ENCODE measurements at places on chromosomes 6 and 20. TPM values are rescaled to one million over a fixed set of nuclear protein-coding genes. Genes with fewer than 3 reads are reported as not detected.

Gene MOG
- not detected for total RNA-seq

Gene ATF6B
- total RNA-seq, result 74.4 TPM

Gene ADA
- 21.3 TPM for total RNA-seq

Gene GHRH
- total RNA-seq, result not detected

Gene SNAP25
- total RNA-seq, result 0.13 TPM

Gene LGSN
- not detected for total RNA-seq

Gene PXT1
- not detected for total RNA-seq

Gene RBPJL
- total RNA-seq, result not detected

Gene CST4
- not detected for total RNA-seq

Gene GATA5
- total RNA-seq, result not detected

Gene SLC22A2
- not detected for total RNA-seq

Gene TSPYL4
- 19.9 TPM for total RNA-seq

Gene SLC17A2
- total RNA-seq, result not detected

Gene PSORS1C2
- not detected for total RNA-seq

- H3K27me3 ChIP-seq, result no peaks in the 10 kb centered on the region
- H3K4me1 ChIP-seq, result no peaks in the 10 kb centered on the region
- H3K36me3 ChIP-seq, result no peaks in the 10 kb centered on the region
These were observed 715.8 kb upstream of the HS3ST5 start for GRCh38 chr6:115058414-115059211.

DNA sequence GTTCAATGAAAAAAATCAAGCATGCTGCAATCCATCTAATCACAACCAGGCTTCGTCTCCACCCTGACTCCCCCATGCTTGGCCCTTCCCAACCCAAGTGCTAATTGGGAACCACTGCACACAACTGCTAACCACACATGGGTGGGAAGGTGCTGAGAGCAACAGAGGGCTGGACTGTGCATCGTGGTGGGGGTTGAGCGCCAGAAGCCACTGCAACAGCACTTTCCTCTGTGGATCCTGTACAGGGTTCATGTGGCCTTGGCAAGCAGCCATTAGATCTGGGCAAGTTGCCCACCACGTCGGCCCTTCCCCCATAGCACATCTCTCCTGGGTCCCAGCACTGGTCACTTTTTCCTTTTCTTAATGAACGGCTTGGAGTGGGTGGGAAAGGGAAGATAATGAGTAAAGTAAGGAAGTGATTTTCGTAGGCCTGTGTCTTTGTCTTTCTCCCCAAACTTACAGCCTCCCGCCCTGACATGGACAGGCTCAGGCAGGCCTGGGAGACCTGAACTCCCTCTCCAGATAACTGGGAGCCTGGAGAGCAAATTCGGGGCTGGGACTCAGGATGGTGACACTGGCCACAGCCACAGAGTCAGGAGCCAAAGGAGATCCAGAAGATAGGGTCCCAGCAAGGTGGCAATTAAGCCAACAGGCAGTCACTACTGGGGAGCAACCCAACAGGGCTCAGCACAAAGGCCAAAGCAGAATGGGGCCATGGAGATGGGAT lies 34.4 kb upstream of the MRPS10 start:
- H3K27me3 ChIP-seq, result no peaks in the 10 kb centered on the region
- no peak overlapping the region for H3K27ac ChIP-seq
- H3K4me1 ChIP-seq, result no peaks in the 10 kb centered on the region
- DNase-seq, result no peak
- H3K36me3 ChIP-seq, result peaks cover 35% of the 10 kb centered on the region

DNA sequence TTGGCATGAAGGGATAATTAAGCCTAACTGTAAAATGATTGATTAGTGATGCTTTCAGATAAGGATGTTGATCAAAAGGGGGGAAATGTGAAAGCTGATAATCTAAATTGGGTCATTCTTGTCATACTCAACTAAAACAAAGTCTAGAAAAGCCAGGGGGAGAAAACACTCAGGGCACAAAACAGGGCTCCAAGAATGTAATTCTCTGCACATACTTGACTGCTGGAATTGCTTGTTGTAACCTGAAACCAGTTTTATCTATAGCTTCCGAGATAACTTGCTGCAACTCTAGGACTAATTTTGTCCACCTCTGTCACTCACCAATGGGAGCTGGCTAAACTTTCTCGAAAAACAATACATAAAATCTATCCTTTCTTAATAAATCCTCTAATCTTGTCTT lies 310.3 kb downstream of the CLVS2 start:
- no peak overlapping the region for H3K27ac ChIP-seq
- H3K36me3 ChIP-seq, result no peaks in the 10 kb centered on the region
- no peaks in the 10 kb centered on the region for H3K4me1 ChIP-seq
- DNase-seq, result no peak

DNA sequence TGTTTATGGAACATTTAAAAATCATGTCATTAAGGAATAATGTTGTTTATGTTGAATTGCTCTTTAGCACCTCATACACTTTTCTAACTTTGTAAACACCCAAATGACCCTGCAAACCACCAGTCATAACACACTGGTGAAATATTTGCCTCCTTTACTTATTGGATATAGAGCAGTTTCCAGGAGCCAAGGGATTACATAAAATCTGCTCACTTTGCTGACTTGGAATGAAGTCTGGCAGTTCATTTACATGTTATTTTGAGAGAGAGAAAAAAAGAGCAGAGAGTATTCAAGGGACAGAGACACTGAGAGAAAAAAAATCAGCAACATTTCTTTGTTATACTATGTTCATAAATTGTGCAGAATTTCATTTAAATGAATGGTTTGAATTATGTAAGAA lies 46.6 kb upstream of the DEFB112 start:
- H3K27me3 ChIP-seq, result no peaks in the 10 kb centered on the region
- no peaks in the 10 kb centered on the region for H3K36me3 ChIP-seq
- no peak for DNase-seq
- no peak overlapping the region for H3K4me3 ChIP-seq
- no peaks in the 10 kb centered on the region for H3K4me1 ChIP-seq
- H3K27ac ChIP-seq, result no peak overlapping the region

DNA sequence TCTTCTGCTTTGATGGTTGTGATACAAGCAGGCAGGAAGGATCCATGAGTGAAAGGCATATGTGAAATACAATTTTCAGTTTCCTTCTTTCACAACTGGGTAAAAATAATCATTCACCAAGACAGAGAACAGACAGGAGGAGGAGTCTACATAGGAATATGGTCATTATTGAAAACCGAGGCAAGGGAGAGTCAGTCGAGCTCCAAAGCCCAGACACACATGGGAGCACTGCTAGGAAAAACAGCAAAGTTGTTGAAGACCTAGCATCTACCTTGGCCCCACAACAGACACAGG lies 260.6 kb downstream of the ERMARD start:
- no peaks in the 10 kb centered on the region for H3K4me1 ChIP-seq
- no peaks in the 10 kb centered on the region for H3K36me3 ChIP-seq
- no peak overlapping the region for H3K27ac ChIP-seq
- no peaks in the 10 kb centered on the region for H3K27me3 ChIP-seq

DNA sequence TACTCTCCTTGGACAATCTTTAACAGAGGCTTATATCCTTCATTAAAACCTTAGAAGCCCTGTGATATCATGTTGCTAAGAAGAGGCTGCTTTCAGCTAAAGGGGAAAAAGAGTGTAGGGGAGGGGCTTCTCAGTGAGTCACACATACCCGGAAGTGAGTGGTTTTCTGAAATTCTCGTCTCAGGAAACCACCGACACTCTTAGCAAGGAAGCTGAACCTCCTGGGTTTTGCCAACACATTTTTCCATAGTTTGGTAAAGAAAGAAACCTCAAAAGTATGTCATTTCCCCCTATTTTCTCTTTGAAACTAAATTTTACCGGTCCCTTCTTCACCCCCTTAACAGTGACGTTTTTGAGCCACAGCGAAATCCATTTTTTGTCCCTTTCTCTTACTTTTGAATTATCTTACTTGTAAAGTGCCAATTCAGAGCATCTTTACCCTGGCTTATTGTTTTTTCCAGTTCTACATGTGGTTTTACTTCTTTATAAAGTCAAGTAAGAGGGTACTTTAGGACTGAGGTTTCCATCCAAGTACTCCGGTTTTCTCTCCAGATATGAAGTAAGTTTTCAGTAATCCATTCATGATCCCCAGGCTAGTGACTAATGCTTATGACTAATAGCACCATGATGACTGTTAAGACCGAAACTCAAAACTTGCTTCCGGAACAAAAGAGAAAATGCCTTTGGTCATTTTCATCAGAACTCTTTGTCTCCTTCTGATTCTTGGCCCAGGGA lies 219.3 kb downstream of the ARHGAP18 start:
- H3K27ac ChIP-seq, result peak overlapping the region; percentile 73
- H3K4me3 ChIP-seq, result peak overlapping the region; percentile 40
- peaks cover 25% of the 10 kb centered on the region for H3K4me1 ChIP-seq
- H3K27me3 ChIP-seq, result no peaks in the 10 kb centered on the region
- no peaks in the 10 kb centered on the region for H3K36me3 ChIP-seq

GRCh38 chr20:11110535-11110934 lies 436.7 kb upstream of the JAG1 start:
- no peaks in the 10 kb centered on the region for H3K27me3 ChIP-seq
- DNase-seq, result no peak
- no peak overlapping the region for H3K27ac ChIP-seq
- H3K4me3 ChIP-seq, result no peak overlapping the region

DNA sequence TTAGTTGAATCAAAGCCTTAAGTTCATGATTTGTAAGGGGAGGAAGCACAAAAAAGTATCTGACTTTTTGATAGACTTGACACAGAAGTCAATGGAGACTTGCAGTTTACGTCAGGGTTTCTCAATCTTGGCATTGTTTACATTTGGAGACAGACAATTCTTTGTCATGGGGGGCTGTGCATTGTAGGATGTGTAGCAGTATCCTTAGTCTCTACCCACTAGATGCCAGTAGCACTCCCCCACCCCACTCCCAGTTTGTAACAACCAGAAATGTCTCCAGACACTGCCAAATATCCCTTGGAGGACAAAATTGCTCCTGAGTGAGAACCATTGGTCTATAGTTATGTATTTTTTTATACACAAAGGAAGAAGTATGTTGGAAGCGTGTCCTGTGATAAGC lies 434.1 kb downstream of the RFPL4B start:
- H3K4me1 ChIP-seq, result no peaks in the 10 kb centered on the region
- no peak overlapping the region for H3K27ac ChIP-seq
- no peaks in the 10 kb centered on the region for H3K27me3 ChIP-seq
- H3K4me3 ChIP-seq, result no peak overlapping the region

GRCh38 chr6:135212020-135212806 lies 31.1 kb downstream of the MYB start:
- no peak for DNase-seq
- H3K36me3 ChIP-seq, result no peaks in the 10 kb centered on the region
- H3K27ac ChIP-seq, result no peak overlapping the region
- peaks cover 18% of the 10 kb centered on the region for H3K4me1 ChIP-seq
- no peaks in the 10 kb centered on the region for H3K27me3 ChIP-seq
- no peak overlapping the region for H3K4me3 ChIP-seq

DNA sequence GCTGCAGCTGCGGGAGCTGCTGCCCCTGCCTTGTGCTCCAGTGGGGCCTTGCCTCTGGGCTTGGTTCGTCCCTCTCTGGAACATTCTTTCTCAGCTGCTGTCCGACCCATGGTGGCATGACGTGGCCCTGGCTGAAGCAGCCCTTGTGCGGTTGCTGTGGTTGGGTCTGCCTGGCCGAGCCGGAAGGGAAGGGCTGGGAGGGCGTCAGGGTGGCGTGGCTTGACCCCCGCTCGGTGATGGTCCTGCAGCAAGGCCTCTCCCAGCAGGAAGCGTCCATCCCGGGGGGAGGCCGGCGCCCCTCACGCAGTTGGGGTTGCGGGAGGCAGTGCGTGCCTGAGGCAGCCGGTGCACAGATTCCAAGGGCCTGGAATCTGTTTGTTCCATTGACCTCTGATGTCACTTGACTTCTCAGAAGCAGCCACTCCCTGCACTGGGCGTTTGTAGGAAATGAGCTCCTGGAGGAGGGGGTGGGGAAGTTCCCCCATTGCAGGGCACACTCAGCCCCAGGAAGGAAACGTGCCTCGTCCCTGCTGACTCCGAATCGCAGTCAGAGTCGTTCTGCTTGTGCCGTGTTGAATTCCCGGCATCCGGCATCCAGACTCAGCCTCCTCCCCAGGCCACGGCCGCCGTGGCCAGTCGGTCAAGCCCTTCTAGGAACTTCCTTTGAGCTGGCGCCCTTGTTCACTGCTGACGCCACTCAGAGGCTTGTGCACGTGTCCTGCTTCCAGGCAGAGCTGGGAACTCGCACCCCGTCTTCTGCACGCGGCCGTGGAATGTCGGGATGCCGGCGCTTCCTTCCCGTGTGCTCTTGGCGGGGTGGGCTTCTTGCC lies 9.7 kb upstream of the TNFRSF6B start:
- no peaks in the 10 kb centered on the region for H3K27me3 ChIP-seq
- H3K4me1 ChIP-seq, result peaks cover 16% of the 10 kb centered on the region
- DNase-seq, result no peak

- H3K36me3 ChIP-seq, result no peaks in the 10 kb centered on the region
- H3K27ac ChIP-seq, result no peak overlapping the region
- H3K4me3 ChIP-seq, result no peak overlapping the region
These were observed 30.6 kb upstream of the ZBTB24 start for GRCh38 chr6:109513571-109514071.

GRCh38 chr6:14134211-14134910 lies 16.8 kb downstream of the CD83 start:
- no peak overlapping the region for H3K4me3 ChIP-seq
- DNase-seq, result no peak
- no peak overlapping the region for H3K27ac ChIP-seq
- no peaks in the 10 kb centered on the region for H3K36me3 ChIP-seq
- no peaks in the 10 kb centered on the region for H3K4me1 ChIP-seq

- DNase-seq, result no peak
- no peaks in the 10 kb centered on the region for H3K27me3 ChIP-seq
- H3K4me1 ChIP-seq, result no peaks in the 10 kb centered on the region
- no peak overlapping the region for H3K4me3 ChIP-seq
These were observed 48.7 kb upstream of the DACT2 start for GRCh38 chr6:168368066-168368820.

- no peaks in the 10 kb centered on the region for H3K27me3 ChIP-seq
- no peak for DNase-seq
- no peaks in the 10 kb centered on the region for H3K36me3 ChIP-seq
- H3K4me1 ChIP-seq, result peaks cover 7% of the 10 kb centered on the region
These were observed 241 bp upstream of the CFAP206 start for GRCh38 chr6:87407561-87407900.

GRCh38 chr6:165823609-165824326 lies 160.7 kb upstream of the PDE10A start:
- H3K36me3 ChIP-seq, result no peaks in the 10 kb centered on the region
- no peaks in the 10 kb centered on the region for H3K4me1 ChIP-seq
- H3K4me3 ChIP-seq, result no peak overlapping the region
- no peak overlapping the region for H3K27ac ChIP-seq
- no peaks in the 10 kb centered on the region for H3K27me3 ChIP-seq

GRCh38 chr20:62935968-62936585 lies 1.9 kb upstream of the GID8 start:
- no peak overlapping the region for H3K27ac ChIP-seq
- peaks cover 49% of the 10 kb centered on the region for H3K4me1 ChIP-seq
- H3K4me3 ChIP-seq, result no peak overlapping the region
- DNase-seq, result no peak
- no peaks in the 10 kb centered on the region for H3K27me3 ChIP-seq
- peaks cover 8% of the 10 kb centered on the region for H3K36me3 ChIP-seq

GRCh38 chr6:148426317-148426977 lies 83.8 kb downstream of the SASH1 start:
- H3K4me3 ChIP-seq, result no peak overlapping the region
- H3K36me3 ChIP-seq, result no peaks in the 10 kb centered on the region
- no peak for DNase-seq
